NCI-H82 (cell line): ENCODE measurements at places on chromosomes 6 and 20.
A peak's percentile ranks its signal among the peaks of the same experiment; 100 is the strongest.

- DNase-seq: peak; percentile 85
Observed at GRCh38 chr6:130967502-130968445, 95.3 kb downstream of the EPB41L2 start.

GRCh38 chr6:111464184-111464583 is 18.8 kb downstream of the REV3L start:
- DNase-seq: no peak

GRCh38 chr6:126071000-126071647 is 84.8 kb downstream of the TRMT11 start:
- no peak for DNase-seq

GRCh38 chr6:165847407-165848085 is 184.5 kb upstream of the PDE10A start:
- no peak for DNase-seq

- no peak for DNase-seq
Observed at GRCh38 chr6:134826889-134827737, 122.8 kb downstream of the ALDH8A1 start.

DNA sequence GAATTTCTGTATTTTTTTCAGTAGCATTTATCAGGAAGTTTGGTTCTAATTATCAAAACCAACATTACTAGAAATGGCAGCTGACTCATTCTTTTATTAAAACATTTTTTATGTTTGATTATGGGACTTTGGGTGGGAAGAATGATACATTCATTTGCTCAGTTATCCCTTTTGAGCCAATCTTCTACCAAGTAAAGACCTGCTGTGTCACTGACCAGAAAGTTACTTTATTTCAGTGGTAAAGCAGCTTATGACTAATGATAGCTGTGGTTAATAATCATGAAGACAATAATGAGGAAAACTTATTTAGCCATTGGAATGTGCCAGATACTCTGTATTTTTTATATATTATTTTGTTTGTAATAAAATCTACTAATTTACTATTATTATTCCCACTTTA is 142.3 kb downstream of the FARS2 start:
- DNase-seq: no peak

DNA sequence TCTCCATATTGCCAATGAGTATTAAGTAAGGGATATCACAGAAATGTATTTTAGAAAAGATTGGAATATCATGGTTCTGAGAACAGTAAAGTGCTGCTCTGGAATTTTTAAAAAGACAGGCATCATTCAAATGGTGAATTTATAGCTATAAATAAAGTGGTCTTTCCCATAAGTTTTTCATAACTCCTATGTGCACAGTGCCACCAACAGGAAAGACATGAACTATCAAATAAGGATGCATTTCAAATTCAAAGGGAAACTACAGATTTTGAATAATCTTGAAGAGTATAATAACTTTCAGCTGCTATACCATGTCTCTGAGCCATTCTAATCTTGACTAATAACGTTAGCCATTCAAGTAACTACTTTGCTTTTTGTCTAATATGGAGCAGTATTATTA is 456.8 kb upstream of the GJE1 start:
- no peak for DNase-seq
